ENCODE measurements at places on chromosomes 13 and 19.

DNA sequence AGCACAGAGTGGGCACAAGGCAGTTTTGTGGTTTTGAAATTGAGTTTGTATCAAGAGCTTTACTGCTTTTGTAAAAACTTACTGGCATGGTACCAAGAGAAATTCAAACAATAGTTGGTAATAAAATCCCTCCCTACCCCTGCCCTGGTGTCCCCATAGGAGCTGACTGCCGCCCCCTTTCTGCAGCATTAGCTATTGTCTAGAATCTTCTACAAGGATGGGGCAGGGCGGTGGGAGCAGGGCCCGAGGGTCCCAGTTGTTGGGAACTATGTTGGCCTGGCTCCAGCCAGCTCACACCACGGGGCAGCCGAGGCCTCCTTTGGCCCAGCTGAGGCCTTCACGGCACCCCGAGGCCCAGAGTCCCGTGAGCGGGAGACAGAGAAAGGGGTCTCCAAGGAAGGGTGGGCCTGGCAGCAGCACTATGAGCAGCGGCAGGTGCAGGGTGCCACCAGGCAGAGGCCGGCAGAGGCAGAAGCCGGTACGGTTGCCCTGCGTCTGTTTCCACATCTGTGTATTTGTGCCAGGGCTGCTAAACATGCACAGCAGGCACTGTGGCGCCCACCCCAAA is 57.9 kb downstream of the KDM4B start:
- DNase-seq: no peak

GRCh38 chr19:52492201-52492993 is 35.1 kb upstream of the ZNF808 start:
- DNase-seq: no peak

GRCh38 chr19:29660835-29661234 is 4.4 kb upstream of the PLEKHF1 start:
- DNase-seq: no peak

DNA sequence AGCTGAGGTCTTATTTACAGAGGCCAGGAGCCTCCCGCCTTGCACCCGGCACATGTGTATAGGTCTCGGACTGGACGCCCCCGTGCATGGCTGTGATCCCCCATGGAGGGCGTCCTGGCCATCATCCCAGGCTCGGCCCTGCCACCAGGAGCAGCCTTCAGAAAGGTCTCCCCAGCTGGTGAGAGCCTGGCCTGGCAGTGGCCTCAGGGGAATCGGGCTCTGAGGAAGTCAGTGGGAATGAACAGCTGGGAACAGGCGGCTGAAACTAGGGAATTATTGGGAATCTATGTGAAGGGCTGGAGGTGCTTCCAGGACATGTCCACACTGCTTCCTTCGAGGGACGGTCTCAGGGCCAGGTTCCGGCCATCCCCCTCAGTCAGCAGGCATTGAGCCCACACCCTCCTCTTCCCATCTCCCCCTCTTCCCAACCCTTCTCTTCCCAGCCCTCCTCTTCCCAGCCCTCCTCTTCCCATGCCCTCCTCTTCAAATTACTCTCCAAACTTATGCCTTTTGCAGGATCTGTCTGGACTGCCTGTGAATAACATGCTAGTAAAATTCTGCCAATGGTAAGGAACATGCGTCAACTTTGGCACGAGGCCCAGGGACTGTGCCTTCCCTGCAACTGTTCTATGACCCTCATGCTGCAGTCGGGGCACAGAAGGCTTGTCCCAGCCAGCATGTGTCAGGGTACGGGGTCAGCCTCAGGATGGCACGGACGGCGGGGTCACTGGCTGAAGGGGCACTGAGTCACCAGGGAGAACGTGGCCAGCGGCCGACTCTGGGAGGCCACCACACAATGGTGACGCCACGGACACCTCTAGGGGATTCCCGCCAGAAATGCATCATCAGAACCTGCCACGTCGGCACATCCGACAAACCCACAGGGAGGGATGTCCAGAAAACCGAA is 24.2 kb upstream of the C13orf46 start:
- peak; percentile 64 for DNase-seq

- DNase-seq: no peak
Observed at GRCh38 chr19:34588249-34588648, 88.7 kb downstream of the SCGB2B2 start.

GRCh38 chr19:51258165-51259160 is 7.6 kb downstream of the SIGLECL1 start:
- no peak for DNase-seq
